ENCODE measurements at places on chromosomes 3 and 15.

- no peak for DNase-seq
Observed at GRCh38 chr3:13745636-13746035, 134.2 kb downstream of the WNT7A start.

DNA sequence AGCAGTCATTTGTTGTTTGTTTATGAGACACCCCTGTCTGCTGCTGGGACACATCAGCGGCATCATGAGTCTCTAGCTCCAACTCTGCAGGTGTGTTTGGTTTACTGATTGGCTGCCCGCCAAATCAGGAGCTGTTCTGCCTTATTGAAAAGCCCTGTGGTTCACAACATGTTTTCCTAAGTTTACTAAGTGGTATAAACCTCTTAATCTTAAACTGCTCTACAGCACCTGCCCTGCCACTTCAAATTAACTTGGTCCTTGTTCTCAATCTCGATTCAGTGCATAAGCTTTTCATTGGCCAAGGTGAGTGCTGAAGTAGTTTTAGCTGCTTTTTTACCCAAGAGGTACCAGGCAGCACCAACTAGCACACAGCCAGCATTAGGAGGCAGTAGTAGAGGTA lies 77.8 kb upstream of the WDR72 start:
- no peak for DNase-seq

GRCh38 chr3:69855436-69856162 lies 116.3 kb downstream of the MITF start:
- DNase-seq, result no peak

DNA sequence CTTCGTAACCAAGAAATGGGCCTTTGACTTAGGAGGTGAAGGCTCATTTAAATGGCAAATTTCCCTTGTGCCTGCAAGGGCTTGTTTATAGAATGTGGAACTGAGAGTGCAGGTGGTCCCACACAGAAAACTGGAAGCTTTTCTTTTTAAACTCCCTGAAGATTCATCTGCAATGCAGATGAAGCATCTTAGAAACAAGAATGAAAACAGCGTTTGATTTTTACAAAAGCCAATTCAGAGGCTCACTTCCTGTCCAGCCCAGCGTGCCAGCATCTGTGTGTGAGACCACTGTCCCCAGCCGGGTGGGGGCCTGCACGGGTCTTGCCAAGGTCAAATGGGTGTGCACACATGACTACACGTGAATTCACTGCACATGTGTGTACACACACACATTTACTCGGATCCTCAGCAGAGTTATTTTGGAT lies 94.7 kb downstream of the LINGO1 start:
- DNase-seq, result no peak

All from stimulated activated CD4-positive, alpha-beta T cell treated with anti-CD3 and anti-CD28 coated beads, Interleukin-12 subunit alpha, Interleukin-12 subunit beta, amount 100 ng/mL, for 24 hours (primary cell).